ENCODE measurements at places on chromosomes 5 and 9. TPM values are rescaled to one million over a fixed set of nuclear protein-coding genes. Genes with fewer than 3 reads are reported as not detected.

BAAT gene
- total RNA-seq = under 0.01 TPM

TXNDC15 gene
- total RNA-seq = 103 TPM

GALNT12 gene
- 19.8 TPM for total RNA-seq

TAS2R1 gene
- not detected for total RNA-seq

MYOZ3 gene
- 0.39 TPM for total RNA-seq

CCNI2 gene
- not detected for total RNA-seq

CDH9 gene
- total RNA-seq = not detected

CCDC180 gene
- 1.8 TPM for total RNA-seq

FNIP1 gene
- 57.0 TPM for total RNA-seq

SNX18 gene
- total RNA-seq = 35.3 TPM

PTGS1 gene
- total RNA-seq = 83.0 TPM

Measured in subcutaneous preadipocyte (primary cell).